MG63 (cell line): ENCODE measurements at places on chromosomes 11 and 22. TPM values are rescaled to one million over a fixed set of nuclear protein-coding genes. Genes with fewer than 3 reads are reported as not detected.

Gene C1QTNF4
- total RNA-seq = not detected in 2 replicates

Gene SOX6
- not detected in 2 replicates for total RNA-seq

DNA sequence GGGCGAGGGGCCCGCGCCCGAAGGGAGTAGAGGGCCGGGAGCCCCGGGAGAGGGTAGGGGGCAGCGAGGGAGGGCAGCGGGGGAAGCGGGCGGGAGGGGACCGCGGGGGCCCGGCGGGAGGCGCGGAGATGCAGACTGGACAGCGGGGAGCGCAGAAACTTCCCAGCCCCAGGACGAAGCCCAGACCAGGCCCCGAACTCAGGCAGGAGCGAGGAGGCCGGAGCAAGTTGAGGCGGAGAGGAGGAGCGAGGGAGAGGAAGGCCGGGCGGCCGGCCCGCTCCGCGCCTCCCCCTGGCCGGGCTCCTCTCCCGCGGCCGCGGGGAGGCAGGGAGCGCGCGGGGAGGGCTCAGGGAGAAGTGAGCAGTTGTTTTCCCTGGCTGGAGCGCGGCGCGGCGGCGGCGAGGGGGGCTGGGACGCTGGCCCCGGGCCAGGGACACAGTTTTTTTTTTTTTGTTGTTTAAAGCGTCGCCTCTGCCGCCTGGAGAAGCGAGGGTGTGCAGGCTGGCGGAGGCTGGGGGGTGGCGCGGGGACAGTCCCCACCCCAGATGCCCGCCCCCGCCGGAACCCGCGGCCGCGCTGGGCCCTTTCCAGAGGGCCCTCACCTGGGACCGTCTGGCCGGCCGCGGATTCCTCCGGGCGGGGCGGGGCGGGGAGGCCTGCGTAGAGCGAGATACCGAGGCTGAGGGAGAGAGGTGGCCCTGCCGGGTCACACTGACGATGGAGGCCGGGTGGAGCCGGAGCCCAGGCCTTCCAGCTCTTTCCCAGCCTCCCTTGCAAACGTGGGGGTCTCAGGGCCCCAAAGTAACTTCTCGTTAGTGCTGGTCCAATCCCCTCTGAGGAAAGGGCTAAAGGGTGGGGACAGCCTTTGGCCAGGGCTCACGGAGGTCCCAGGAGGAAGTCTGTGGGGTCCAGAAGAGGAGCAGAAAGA lies at the start of gene LTBP3:
LTBP3 (minus strand) TSS at position 358 of the 928 bp plus-strand sequence. CDS start 400 bp downstream, outside the sequence.
- DNase-seq = peak; percentile 89

GRCh38 chr11:128956401-128957201 lies 13.9 kb upstream of the TP53AIP1 start:
- DNase-seq = no peak

- DNase-seq = peak; percentile 42
These were observed 115.4 kb downstream of the KIAA1671 start for GRCh38 chr22:25067851-25068421.

DNA sequence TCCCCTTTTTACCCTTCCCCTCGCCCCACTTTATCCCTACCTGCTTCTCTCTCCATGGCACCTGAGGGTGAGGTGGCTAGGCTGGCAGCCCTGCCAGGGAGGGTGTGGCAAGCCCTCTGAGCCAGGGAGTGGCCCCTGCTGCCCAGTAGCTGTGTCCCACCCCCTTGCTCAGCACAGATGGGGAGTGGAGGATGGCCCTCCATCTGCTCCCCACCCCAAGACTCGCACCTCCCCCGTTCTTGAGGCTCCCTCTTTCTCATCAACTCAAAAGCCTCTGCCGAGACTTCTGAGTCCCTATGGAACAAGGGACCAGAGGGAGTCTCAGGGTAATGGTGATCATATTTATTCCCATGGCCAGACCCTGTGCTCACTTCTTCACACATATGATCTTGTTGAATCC lies 1.7 kb downstream of the TMEM151A start:
- no peak for DNase-seq

DNA sequence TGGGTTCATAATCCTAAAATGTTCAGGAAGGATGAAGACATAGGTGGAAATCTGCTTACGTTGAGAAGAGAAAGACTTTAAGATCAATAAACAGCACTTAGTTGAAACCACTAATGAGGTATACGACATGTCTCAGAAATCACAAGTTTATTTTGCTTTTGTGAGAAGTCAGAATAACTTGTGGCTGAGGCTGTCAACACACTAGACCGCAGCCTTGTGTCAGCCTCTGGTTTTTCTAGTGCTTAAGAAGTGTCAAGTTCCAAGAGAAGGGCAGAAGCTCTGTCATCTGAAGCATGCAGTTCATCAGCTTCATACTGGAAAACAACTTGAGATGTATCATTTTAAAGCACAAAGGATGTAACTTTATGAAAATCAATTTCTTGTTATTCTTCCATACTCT lies 420.9 kb downstream of the METTL15 start:
- DNase-seq = no peak

Gene TRPM5
- total RNA-seq = not detected in 2 replicates

GRCh38 chr22:44130076-44130711 lies 50.5 kb upstream of the PARVG start:
- no peak for DNase-seq

DNA sequence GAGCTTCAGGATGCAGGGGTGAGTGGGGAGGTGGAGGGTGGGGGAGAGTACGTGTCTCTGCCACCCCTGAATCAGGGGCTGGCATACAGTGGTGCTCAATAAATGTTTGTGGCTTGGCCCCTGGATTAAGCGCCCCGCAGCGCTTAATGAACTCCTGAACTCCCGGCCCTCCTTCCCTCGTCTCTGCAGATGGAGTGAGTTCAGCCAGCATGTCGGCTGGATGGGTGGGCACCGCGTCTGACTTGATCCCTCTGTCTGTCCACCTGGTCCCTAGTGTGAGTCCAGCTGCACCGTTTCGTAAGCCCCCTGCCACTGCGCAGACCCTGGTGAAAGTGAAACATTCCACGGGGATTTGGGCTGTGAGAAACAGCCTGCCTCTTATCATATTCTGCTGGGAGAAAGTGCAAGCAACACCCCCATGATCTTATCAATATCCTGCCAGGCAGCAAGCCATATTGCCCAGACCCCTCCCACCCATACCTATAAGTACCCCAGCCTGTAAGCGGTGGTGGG lies 12.0 kb upstream of the MRGPRD start:
- no peak for DNase-seq

DNA sequence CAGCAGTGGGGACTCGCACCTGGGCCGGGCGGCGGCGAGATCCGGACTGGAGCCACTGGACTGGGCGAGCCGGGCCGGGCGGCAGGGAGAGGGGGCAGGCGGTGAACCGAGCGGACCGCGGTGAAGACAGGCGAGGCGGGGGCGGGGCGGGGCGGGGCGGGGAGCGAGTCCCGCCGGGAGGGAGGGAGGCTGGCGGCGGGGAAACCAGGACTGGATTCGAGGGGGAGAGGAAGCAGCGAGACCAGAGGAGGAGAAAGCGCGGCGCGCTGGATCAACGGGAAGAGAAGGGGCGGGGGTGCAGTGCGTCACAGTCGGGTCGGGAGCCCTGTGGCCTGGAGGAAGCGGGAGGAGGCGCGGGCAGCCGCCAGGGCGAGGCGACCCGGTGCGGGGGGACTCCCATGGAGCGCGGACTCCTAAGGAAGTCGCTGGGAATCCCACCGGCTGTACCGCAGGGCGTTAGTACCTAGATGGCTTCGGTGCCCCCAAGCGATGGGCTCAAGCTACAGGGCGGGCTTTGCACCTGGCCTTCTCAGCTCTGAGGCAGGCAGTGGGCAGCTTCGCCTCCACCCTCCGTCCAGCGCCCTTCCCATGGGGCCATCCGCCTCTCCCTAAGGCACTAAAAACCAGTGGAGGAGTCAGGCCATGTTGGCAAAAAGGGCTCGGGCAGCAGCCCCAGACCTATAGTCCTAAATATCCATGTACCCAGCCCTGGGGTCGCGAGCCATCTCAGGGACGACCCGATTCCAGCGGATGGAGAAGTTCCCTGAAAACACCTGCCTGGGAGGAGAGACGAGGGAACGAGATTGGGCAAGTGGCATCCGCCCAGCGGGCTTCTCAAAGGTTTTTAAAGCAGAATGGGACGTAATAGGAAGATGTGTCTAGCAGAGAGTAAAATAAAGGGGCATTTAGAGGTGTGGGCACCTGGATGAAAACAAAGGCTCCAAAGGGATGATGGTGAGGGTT lies at the start of gene TMEM121B:
TMEM121B (minus strand) TSS at position 128 of the 963 bp plus-strand sequence. CDS start 233 bp downstream, outside the sequence.
- DNase-seq = peak; percentile 72

Gene UCP3
- not detected in 2 replicates for total RNA-seq

- DNase-seq = no peak
These were observed 4.0 kb downstream of the FTH1 start for GRCh38 chr11:61963282-61964057.

DNA sequence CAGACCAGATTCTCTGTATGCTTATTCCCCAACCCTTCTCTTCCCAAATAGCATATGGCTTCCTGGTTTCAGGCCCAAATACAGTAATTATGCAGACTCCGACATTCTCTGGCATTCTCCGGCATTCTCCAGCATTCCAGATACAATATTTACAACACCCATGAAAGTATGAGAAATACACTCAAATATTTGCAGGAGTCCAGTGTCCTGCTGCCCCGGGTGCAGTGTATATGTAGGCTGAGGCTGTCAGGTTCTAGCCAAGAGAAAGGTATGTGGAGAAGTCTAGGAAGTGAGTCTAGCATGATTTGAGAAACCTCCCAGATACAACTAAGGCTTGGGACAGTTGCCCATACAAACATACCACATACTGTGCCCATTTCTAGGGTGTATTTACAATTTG lies 160.7 kb downstream of the SOX6 start:
- DNase-seq = peak; percentile 81

GRCh38 chr22:41998361-41999261 lies at the start of gene WBP2NL:
Gene WBP2NL (plus strand): TSS chr22:41998788. CDS start chr22:41998819, 31 bp downstream.
- DNase-seq = peak; percentile 71
